ENCODE measurements at places on chromosomes 2 and 18.
A peak's percentile ranks its signal among the peaks of the same experiment; 100 is the strongest.

DNA sequence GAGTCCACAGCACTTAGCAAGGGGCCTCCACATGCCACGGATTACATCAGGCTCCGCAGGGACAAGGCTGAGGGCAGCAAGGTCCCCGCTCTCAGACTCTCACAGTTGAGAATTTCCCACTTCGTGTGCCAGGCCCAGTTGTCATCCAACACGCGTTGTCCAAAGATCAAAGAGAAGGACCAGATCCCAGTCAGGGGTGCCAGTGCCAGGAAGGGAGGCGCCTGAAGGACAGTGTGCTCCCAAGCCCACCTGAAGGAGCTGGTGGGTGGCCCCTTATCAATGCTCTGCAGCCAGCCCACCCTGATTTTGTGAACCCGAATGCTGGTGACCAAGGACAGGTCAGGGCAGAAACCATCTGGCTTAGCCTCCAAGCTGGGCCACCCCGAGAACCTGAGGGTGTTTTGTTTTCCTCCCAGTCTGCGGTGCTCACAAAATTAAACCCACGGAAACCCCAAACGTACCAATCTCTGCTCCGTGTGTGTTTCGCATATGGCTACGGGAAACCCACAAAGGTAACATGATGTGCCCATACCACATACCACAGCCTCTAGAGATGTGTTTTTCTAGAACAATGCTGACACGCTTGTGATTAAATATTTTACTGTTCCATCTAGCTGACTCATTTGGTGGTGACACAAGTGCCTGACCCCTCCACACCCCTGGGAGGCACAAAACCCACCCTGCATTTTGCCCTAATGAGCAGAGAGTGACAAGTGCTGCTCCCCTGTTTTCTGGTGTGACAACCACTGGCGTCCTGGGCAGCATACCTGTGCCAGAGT, 24.5 kb downstream of the CRACDL start:
- DNase-seq: no peak

DNA sequence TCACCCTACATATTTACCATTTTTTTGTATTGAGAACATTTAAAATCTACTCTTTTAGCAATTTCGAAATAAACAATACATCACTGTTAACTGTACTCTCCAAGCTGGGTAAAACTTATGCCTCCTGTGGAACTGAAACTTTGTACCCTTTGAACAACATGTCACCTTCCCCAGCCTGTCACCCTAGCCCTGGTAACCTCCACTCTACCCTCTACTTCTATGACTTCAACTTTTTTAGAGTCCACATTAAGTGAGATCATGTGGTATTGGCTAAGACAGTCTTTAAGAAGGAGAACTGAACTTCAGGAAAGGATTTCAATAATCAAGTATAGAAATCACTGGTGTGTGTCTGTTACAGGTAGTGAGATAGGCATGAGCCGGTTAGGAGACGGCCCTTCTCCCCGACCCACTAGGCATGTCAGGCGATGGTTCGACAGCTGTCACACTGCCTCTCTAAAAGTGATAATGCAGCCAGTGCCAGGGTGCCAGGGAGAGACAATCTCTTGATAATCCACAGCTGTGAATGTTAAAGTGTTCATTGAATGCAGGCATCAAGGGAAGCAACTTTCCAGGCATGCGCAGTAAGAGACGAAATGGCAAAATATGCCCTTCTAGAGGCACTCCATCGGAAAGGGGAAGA, 74.6 kb upstream of the RNF152 start:
- no peak for DNase-seq

DNA sequence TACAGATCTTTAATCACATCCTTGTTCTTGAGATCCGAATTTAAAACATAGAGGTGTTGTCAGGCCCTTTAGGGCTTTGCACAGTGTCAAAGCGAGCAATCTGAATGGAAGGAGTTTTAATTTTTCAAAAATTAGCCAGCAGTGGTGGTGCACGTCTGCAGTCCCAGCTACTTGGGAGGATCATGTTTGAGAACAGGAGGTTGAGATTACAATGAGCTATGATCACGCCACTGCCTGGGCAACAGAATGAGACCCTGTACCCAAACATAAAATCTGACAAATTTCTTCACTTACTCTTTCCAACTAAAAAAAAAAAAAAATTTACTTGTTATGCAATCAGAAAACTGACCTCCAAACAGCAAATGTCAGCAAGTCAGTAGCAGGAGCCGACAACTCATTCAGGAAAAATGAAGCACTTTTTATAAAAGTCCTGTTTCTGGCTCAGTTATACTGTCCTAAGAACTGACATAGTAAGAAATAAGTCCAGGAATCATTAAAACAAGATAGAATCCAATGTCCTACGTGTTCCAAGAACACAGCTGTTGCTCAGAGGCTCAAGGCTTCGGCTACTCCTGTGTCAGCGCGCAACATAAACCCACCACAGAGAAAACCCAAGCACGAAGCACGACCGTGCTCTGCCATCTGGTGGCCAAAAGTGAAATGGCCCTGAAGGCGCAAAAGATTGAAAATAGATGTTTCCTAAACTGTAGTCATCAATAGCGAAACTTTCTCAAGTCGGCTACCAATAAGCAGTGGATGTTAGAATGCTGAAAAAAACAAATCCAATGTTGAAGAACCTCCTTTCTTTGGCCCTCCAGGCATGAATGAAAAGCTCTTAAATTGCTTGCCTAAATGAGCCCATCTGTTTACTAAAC, 138.1 kb downstream of the INO80D start:
- DNase-seq: peak; percentile 20

DNA sequence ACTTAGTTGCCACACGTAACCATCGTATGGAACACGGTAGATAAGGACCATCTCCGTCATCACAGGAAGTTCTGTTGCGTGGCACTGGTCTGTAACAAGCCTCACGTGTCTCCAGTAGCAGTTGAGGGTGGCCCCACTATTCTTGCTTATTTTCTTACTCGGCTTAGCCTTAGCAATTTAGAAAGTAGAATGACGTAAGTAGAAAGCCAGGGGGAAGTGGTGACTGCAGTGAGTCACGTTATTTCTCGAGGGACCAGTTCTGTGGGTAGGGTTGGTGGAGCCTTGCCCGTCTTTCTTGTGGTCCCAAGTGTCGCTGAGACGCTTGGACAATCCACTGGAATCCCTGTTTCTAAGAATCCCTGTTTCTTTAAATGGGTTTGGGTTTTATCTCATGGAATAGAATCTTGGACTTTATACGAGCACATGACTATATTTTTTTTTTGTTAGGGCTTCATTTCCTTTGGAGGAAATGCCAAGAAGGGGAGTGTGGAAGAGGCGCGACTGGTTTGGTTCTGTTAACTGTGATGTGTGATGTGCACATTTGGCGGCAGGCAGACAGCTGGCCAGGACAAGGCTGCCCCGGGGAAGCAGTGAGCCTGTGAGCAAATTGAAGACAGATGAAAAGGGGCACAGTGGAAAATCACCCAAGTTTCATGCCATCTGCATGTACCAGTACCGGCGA, 96.2 kb downstream of the CABLES1 start:
- DNase-seq: peak; percentile 65

GRCh38 chr2:113138428-113139322, 11.3 kb downstream of the IL1RN start:
- peak; percentile 71 for DNase-seq

DNA sequence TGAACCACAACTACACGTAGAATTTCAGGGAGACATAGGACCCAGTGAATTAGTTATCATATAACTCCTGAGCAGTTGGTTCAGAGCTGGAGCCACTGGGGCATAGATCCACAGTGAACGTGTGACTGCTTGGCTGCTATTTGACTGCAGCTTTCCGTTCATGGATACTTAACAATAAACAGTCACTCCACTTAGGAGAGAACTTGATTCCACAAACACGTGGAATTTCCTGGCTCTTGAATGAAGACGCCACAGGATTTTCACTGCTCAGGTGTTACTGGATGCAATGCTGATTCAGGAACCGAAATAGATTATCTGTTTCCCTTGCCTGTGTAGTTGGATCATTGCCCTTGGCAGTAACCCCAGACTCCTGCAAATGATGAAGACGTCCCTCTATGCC, 679.1 kb upstream of the ZEB2 start:
- no peak for DNase-seq

DNA sequence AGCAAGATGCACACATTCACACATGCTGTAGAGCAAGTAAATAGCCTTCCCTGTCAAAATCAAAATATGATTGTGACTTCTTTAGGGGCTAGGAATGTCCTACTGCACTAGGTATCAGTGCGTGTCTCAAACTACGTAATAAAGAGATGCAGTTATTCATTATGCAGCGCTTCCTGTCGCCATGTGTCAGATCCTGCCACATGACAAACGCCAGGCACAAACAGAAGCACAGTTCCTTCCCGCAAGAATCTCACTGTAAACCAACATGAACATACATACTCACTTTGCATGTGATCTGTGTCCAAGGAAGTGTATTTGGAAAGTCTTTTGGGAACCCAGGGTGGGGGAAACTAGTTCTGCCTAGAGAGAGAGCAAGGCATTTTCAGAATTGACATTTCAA, 599.9 kb downstream of the RNF144A start:
- peak; percentile 44 for DNase-seq

GRCh38 chr2:206040525-206040924, 45.4 kb downstream of the INO80D start:
- no peak for DNase-seq

GRCh38 chr2:159065313-159065712, 96.9 kb downstream of the TANC1 start:
- DNase-seq: no peak

DNA sequence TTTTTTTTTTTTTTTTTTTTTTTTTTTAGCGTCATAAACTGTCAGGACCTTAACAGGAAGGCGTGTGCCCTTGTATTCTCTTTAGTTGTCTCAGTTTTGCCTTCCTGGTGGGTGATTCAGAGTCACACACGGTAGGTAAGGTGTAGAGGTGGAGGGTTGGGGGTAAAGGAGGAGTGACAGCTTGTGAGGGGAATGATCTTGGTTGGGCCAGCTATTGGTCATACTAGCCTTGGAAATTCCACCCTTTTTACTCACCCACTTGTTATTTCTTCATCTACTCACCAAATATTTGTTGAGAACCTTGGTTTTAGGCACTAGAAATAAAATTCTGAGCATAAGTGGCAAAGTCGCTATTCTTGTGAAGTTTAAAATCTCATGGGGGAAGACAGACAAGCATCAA, 22.2 kb downstream of the SMIM21 start:
- DNase-seq: no peak

GRCh38 chr18:9608728-9609127, 5.6 kb downstream of the PPP4R1 start:
- no peak for DNase-seq

DNA sequence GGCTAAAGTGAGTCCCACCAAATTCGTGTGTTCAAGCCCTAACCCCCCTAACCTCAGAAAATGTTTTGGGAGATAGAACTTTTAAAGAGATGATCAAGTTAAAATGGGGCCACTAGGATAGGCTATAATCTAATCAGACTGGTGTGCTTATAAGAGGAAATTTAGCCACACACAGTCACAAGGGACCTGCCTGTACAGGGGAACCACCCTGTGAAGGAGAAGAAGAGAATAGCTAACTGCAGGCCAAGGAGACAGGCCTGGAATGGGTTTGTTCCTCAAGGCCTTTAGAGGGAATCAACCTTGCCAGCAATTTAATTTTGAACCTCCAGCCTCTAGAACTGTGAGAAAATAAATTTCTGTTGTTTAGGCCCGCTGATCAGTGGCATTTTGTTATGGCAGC, 36.0 kb upstream of the TANK start:
- no peak for DNase-seq

DNA sequence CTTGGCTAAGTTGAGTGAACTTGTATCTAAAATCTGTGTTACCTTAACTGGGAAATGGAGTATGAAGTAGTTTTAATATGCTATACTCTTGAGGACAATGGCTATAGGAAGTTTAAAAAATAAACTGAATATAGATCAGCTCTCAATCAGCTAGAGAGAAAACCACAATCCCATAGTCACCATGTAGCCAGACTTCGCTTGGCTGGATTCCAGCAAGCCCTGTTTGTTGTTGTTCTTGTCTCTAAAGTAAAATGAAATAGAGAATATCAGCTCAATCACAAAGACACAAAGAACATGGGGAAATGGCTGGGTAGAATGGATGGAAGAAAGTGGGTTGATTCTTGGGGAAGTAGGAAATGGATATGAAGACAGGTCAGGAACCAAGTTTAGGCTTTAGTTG, 234.9 kb downstream of the PHLPP1 start:
- DNase-seq: no peak

- no peak for DNase-seq
Measured at GRCh38 chr2:154758871-154759270, 60.4 kb downstream of the KCNJ3 start.

DNA sequence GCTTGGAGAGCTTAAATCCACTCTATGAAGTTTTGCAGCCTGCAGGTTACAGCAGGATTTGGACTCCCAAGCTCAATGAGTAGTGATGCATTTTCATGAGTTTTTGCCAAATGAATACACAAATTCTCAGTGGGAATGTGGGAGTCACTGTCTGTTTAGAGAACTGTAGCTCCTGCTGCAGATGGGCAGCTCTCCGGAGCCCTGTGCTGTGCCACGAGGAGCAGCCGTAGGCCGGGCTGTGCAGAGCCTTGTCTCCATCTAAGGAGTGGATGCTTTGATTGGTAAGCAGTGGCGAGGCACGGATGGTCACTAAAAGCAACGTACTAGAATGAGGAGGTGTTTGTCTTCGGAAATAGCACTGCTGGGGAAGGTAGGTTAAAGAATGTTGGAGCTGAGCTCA, 96.0 kb upstream of the NFATC1 start:
- DNase-seq: no peak

- DNase-seq: no peak
Measured at GRCh38 chr18:7025194-7025593, 92.4 kb downstream of the LAMA1 start.

DNA sequence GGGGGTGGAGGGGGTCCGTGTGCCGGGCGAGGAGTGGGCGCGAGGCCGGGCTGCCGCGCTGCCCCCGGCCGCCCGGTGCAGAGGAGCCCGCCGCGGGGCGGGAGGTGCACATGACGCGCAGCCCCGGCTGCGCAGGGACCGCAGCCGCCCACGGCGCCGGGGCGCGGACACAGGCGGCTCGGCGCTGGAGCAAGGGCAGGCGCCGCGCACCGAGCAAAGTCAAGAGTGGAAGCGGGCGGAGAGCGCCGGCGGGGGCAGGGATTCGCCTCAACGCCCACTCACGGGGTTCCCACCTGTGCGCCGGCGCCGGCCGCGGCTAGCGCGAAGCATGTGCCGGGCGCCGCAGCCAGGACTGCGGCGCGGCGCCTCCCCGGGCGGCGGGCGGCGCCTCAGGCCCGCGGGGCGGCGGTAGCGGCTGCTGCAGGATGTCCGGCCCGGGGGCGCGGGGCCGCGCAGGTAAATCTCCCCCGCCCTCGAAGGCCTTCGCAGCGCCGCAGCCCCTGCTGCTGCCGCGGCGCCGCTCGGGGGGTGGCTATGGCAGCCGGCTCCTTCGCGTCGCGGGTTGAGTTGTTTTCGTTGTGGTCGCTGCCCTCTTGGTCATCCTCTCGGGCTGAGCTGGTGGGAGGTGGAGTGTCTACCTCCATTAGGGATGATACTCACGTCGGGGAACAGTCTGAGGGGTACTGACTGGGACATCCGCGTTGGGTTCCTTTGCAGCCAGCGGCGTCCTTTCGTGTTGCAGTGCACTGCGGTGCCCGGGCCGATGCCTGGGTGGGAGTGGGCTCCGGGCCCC, 216.3 kb upstream of the DTNA start:
- DNase-seq: no peak
